ENCODE measurements at places on chromosomes 3 and 15.

- no peak for DNase-seq
These were observed 147.8 kb downstream of the SHOX2 start for GRCh38 chr3:157958457-157958856.

DNA sequence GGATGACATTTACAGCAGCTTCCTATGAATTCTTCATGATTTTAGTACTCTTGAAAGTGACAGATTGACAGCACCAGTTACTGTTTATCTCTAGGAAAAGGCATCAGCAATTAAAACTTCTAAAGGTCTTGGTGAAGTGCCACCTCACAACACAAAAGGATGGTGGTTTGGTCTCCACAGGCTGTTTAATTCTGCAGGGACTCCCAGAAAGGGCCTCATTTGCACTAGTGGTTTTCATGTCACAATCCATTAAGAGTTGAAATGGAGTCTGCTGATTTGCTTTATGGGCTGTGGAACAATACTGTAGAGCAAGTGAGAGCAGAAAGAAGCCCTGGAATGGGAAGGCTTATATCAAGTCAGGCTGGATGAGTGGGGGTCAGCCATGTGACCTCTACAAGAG is 225.3 kb upstream of the KCNMB2 start:
- DNase-seq = no peak

- no peak for DNase-seq
These were observed 239.1 kb downstream of the MCTP2 start for GRCh38 chr15:94470492-94470891.

- DNase-seq = no peak
These were observed 50.4 kb upstream of the MYZAP start for GRCh38 chr15:57541271-57541670.

GRCh38 chr3:124882816-124883747 is 4.1 kb downstream of the ITGB5 start:
- no peak for DNase-seq

- DNase-seq = no peak
These were observed 12.4 kb downstream of the GNAI2 start for GRCh38 chr3:50248387-50248786.

DNA sequence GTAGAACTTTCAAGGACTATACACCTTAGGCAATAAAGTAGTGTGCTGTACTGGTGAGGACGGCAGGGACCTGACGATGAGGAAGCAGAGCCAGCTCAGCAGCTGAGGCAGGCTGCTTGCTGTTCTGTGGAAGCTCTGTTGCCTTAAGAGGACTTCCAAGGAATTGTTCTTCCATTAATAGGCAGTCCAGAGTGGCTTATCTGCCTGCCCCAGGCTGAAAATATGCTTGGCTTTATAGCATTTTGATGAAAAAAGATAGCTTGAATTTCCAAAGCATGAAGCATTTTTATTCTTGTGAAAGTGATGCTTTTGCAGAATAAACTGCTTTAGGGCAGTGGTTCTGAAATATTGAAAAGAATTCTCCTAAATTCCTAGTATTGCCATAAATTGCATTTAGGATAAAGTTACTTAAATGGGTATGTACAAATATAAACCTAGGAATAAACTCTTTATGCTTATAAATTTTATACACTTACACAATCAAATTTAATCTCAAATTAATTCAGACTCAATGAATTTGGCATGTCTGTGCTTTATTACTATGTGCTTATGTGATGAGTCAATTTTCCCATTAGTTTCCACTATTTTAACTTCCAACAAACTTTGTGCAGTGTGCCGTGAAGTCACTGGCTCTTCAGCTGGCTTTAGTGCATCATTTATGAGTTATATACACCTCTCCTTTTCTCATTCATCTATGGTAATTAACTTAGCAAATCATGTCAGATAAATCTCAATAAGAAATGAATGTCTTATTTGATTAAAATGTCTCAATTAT is 231.0 kb upstream of the RASGRP1 start:
- DNase-seq = no peak

GRCh38 chr3:128402319-128402718 is 64.4 kb downstream of the DNAJB8 start:
- DNase-seq = no peak

GRCh38 chr15:60555806-60556205 is 76.9 kb upstream of the ICE2 start:
- no peak for DNase-seq

DNA sequence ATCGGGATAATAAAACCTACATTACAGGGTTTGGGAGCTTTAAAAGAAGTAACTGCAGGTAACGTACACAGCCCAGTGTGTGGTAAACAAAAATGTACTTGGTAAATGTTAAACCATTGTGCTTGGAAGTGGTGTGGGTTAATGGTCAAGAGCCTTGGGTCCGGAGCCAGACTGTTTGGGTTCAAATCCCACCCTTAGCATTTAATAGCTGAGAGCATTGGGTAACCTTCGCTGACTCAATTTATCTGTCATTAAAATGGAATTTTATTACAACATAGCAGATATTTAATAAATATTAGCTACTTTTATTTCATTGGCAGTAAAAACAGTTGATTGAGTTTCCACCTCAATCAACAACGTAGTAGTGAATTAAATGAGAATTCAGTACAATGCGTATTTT is 1.5 kb downstream of the FSTL1 start:
- no peak for DNase-seq

GRCh38 chr3:99586701-99587100 is 51.7 kb upstream of the COL8A1 start:
- no peak for DNase-seq

DNA sequence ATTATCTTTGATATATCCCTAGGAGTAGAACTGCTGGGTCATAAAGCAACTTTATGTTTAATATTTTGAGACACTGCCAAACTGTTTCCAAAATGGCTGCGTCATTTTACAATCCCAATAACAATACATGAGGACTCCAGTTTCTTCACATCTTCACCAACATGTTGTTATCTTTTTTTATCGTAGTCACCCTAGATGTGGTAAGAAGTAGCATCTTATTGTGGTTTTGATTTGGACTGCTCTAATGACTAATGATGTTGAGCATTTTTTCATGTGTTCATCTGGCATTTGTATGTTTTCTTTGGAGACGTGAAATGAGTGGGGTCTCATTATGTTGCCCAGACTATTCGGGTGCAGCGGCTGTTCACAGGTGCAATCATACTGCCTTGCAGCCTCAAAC is 83.8 kb downstream of the MAP4 start:
- no peak for DNase-seq

DNA sequence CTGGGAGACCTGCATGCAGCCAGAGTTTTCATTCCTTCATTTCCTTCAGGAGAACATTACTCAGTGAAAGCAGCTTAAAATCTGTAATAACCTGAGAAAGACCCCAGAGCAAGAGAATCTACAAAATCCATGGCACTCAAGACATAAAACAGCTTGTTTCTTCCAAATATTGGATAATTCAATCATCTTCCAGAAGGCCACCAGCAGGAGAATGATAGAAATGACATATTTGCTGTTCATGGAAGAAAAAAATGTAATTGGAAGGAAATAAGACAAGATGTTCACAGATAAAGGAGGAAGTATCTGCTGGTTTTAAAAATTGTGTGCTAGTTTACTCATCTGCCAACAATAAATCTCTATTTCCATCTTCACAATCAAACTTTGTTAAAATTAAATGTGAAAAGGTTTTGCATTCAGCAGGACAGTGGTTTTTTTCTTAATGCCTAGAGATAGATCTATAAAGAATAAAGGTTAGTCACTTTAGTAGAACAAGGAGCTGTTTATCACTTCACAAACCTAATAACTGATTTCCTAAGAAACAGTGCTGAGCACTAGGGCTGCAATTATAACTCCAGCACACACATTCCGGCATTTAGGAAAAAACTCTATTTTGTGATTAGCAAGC is 530.8 kb downstream of the NSUN3 start:
- DNase-seq = no peak

DNA sequence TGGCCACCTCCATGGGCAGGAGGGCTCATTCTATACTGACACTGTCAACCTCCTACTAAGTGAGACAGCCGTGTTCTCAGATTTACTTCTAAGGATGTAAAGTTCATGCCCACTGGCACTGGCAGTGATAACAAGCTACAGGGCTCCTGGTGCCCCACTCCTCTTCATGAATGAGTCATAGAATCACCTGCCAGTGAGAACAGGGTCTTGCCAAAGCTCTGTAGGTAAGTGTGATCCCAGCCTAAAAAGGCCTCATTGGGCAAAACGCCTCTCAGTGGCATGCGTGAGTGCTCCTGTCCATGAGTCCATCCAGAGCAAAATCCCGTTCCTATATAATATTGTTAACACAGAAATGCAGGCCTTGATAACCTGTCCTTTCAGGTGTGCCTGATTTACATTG is 17.4 kb downstream of the PXYLP1 start:
- DNase-seq = no peak

- no peak for DNase-seq
These were observed 50.2 kb upstream of the PRR20G start for GRCh38 chr3:127337911-127338531.

DNA sequence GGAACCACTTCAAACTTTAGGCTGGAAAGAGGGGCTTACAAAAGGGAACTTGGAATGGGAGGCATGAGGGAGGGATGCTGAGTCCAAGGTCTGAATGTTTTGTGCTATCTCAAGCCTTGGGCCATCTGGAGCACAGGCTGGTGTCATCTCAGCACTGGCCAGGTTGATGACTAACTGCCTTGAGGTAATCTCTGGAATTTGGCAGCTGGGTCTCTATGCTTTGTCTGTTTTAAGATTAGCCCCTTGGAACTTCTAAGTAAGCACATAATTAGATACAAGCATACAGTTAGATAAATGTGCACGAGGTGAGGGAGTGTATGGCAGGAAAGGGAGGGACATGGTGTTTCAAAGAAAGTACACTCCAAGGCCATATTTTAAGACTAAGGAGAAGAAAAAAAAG is 252.4 kb upstream of the CCDC54 start:
- DNase-seq = no peak

GRCh38 chr3:179432021-179432420 is 19.2 kb downstream of the GNB4 start:
- no peak for DNase-seq

- no peak for DNase-seq
These were observed 10.5 kb upstream of the TM4SF18 start for GRCh38 chr3:149343951-149344350.

- no peak for DNase-seq
These were observed 135.5 kb upstream of the RARB start for GRCh38 chr3:25292595-25292994.

GRCh38 chr3:51670053-51670822 is 814 bp upstream of the TEX264 start:
- no peak for DNase-seq

DNA sequence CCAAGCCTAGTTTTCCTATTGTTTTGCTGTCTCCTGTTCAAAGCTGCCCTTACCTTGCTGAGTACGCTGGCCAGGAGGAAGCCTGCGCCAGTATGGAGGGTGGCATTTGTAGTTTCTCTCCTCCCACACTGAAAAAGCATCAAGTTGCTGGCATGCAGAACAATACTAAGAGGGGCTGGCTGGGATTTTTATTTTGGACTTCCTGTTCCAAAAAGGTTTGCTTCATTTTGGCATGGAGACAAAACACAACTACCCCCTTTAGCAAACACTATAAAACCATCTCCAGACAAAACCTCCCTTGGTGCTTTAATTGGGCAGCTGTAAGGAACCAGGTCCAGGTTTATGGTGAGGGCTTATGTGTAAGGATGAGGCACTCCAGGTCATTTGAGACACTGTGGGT is 457.6 kb downstream of the PDCD6IP start:
- no peak for DNase-seq

GRCh38 chr3:124784686-124785382 is 54.6 kb downstream of the UMPS start:
- DNase-seq = no peak

DNA sequence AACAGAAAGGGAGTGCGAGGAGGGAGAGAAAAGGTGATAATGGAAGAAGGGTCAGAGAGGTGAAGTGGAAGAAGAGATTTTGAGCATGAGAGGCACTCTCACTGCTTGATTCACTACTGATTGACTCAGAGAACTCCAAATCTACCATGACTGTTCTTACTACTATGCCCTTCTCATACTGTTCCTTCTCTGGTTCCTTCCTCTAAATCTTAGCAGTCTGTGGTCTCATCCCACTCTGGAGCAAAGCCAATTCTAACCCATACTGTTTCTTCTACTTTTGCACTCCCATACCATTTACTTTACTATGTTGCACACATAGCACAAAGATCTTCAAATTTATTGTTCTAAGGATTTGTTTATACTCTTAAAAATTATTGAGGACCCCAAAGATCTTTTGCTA is 100.8 kb downstream of the DTWD1 start:
- DNase-seq = no peak

DNA sequence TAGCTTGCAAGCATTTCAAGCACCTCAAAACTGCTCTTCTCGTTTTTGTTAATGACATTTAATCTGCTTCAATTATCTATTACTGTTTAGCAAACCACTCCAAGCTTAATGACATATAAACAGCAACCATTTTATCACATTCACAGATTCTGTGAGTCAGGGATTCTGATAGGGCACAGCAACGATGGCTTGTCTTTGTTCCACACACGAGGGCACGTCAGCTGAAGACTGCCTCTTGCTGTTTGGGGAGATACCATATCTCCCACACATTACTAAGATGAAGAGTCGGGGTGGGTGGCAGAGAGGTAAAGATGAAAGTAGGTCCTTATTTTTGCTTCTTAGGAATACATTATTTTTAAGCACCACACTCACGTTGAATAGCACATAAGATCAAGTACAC is 19.3 kb downstream of the CPOX start:
- no peak for DNase-seq

GRCh38 chr3:100993309-100993708 is at the start of gene ABI3BP:
TSS of gene ABI3BP (minus strand) at chr3:100993421. CDS start at chr3:100993384, 37 bp downstream.
- DNase-seq = no peak

DNA sequence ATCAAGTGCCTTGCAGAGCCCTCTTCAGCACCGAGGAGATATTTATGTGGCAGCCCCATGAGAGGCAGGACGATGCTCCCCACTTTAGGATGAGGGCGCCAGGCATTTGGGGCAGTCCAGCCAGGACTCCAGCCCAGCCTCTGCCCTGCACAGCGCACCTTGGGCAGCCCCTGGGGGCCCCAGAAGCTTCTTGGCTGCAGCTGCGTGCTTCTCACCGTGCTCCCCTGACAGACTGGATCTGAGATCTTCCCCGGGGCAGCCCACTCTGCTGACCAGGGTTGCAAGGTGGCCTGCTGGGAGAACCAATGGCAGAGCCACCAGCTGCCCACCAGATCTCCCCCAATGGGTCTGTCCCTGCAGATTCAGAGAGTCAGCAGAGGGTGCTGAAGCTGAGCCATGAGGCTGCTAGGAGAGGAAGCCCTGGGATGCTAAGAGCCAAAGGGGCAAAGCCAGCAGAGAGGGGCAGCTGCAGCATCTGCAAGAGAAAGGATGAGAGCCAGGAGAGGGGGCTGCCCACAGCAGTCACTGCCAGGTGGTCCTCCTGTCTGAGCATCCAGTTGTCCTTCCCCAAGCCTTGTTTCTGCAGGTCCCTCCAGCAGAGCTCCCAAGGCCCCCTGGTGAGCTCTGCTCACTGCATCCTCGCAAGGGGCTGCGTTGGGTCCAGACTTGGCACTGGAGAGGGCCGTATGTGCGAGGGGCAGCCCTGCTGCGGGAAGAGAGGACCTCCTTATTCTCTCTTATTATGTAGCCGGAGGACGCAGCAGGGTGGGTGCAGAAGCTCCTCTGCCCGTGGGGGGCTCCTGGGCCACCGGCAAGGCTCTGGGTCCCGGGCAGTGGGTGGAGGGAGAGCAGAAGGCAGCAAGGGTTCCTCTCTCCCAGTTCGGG is 14.7 kb upstream of the KLF13 start:
- no peak for DNase-seq
